Epithelial cell of proximal tubule (primary cell): ENCODE measurements at places on chromosomes 7 and 10.

GRCh38 chr7:101725921-101726320 is 91.5 kb upstream of the CUX1 start:
- no peak for DNase-seq

GRCh38 chr10:5488272-5489161 is 10.9 kb downstream of the CALML5 start:
- no peak for DNase-seq

GRCh38 chr7:49037346-49038210 is 113.2 kb downstream of the CDC14C start:
- DNase-seq = no peak

- no peak for DNase-seq
Measured at GRCh38 chr7:22783421-22783820, 39.2 kb downstream of the TOMM7 start.

- DNase-seq = no peak
Measured at GRCh38 chr7:113371416-113372043, 253.2 kb upstream of the SMIM30 start.

GRCh38 chr7:135480966-135481597 is 28.8 kb downstream of the CNOT4 start:
- DNase-seq = no peak

DNA sequence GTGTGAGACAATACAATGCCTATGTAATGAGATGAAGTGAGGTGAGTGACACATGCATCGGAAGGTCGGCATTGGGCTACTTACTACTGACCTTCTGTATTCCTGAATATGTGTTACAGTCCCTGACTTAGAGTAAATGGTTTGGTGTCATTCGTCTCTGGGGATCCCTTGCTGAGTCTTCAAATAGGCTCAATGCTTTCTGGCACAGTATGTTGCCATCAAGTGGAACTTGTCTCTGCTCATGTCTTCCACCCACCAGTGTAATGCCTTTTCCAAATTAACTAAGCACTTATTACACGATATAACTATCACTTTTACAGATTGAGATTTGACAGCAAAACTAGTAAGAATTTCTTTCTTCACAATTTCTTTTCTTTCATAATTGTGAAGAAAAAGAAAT is 10.9 kb downstream of the CUL2 start:
- DNase-seq = no peak

GRCh38 chr7:101919363-101920115 is 102.1 kb downstream of the CUX1 start:
- DNase-seq = no peak

GRCh38 chr7:130345136-130345535 is 520 bp downstream of the CPA5 start:
- DNase-seq = no peak

GRCh38 chr10:77537720-77538373 is 99.8 kb downstream of the KCNMA1 start:
- DNase-seq = no peak

DNA sequence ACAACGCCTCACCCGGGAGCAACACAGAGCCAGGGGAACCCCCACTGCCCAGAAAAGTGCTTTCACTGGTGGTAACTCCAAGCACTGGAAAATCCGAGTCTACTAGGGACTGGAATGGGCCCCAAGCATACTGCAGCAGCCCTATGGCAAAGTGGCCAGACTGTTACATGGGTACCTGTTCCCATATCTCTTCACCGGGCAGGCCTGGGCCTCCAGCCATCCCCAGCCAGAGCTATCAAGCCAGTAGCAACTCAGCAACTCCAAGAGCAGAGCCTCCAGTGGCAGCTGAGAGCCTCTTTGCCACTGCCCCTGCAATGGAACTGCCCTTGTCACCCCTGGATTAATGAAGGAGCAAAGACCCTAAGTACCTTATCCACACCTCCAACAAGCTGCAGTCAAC is 73.5 kb downstream of the HBP1 start:
- no peak for DNase-seq

- no peak for DNase-seq
Measured at GRCh38 chr10:131810805-131811629, 89.8 kb upstream of the PPP2R2D start.

- no peak for DNase-seq
Measured at GRCh38 chr7:100881136-100881535, 6.2 kb downstream of the SRRT start.

GRCh38 chr10:89210794-89211425 is 3.8 kb upstream of the CH25H start:
- no peak for DNase-seq

DNA sequence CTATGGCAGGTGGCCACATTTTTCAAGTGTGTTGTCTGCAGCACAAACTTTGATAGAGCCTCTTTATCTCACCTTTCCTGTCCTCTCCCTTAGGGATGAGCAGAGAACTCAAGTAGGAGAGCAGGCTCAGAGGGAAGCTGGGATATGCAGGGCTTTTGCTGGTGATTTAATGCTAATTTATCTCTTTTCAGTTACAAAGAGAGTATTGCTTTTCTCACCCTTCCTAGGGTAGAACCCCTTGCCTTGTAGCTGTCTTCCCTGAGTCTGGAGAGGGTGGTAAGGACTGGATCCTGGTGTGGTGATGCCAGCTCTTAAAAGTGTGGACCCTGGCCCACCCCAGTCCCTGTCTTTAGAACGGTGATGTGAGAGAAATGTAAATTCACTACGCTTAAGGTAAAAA is 1061.4 kb downstream of the TYW1 start:
- no peak for DNase-seq

- no peak for DNase-seq
Measured at GRCh38 chr10:114925587-114926586, 12.1 kb upstream of the TRUB1 start.

- DNase-seq = peak; percentile 47
Measured at GRCh38 chr10:99685597-99685967, 26.3 kb downstream of the ENTPD7 start.

DNA sequence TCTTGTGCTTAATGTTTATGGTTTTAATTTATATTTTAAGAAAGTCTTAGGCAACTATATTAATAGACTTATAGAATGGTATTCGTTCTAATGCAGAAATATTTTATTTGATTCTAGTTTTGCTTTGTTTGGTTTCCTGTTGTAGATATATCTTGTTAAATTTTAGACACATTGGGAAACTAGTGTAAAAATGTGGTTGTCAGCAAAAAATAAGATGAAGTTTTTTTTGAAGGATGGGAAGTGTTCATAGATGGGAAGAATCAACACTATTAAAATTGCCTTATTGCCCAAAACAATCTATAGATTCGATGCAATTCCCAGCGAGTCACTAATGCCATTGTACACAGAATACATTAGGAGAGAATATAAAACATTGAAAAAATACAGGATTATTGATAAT is 278.9 kb downstream of the ZWINT start:
- DNase-seq = no peak

DNA sequence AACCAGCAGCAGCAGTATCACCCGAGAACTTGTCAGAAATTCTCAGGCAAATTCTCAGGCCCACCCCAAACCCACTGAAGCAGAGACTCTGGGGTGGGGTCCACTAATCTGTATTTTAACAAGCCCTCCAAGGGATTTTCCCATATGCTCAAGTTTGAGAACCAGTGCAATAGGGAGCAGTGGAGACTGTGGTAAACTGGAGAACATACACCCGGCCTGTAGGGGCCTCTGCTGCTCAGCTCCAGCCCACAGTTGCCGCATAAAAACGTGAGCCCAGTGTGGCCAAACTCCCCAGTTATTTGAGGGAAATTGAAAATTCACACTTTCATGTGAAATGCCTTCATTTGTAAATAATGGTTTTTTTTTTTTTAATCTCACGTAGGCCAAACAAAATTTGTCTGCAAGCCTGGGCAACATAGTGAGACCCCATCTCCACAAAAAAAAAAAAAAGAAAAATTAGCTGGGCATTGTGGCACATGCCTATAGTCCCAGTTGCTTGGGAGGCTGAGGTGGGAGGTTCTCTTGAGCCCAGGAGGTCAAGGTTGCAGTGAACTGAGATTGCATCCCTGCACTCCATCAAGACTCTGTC is 97.6 kb upstream of the ZMIZ1 start:
- DNase-seq = no peak

DNA sequence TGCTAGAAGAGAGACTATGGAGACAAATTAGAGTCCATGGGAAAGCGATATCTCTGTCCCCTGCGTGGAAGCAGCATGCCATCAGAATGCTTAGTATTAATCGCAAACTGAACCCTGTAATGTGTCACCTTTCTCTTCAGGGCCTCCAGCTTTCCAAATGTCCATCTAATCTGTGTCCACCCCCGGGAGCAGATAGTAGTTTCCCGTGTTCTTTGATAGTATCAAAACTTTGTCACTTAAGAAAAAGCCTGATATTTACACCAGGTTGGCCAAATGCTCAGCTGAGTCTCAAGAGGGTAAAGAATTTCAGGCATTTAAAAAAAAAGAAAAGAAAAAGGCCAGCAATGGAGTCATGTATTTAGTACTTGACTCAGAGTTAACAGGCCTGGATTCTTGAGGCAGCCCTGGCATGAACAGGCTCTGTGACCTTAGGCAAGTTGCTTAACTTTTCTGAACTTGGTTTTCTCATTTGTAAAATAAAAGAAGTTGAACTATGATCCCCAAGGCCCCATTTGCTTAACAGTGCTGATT is 10.4 kb upstream of the GSAP start:
- no peak for DNase-seq

DNA sequence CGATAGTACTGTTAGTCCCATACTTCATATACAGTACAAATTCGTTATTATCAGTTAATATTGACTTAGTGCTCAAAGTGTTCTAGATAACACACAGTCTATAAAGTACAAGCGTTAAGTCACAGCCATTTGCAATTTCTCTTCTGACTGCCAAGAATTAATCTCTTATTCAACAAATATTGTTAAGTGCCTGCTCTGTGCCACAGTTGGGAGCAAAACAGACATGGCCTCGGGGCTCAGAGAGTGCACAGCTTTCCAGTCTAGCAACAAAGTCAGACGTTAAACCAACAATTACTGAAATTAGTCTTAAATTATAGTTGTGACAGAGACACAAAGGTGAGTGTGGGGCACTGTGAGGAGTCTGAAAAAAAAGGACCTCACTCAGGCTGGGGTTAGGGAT is 113.0 kb upstream of the DPP6 start:
- DNase-seq = no peak

DNA sequence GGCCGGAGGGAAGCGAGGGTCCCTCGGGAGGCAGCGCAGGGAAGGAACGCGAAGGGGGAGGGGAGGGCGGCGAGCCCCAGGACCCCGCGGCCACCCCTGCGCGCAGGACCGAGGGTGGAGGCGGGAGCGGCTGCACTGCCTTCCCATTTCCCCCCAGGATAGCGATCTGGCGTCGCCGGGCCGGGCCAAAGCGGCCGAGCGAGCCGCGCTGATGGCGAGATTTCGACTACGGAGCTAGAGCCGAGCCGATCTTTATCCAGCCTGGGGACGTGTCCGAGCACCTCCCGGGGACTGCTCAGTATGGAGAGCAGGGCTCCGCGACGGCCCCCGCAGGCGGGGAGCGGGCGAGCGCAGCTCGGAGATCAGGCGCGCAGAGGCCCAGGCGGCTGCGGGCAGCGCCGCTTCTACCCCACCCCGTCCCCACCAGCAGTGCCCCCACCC is 590 bp upstream of the CRTAC1 start:
- DNase-seq = no peak

DNA sequence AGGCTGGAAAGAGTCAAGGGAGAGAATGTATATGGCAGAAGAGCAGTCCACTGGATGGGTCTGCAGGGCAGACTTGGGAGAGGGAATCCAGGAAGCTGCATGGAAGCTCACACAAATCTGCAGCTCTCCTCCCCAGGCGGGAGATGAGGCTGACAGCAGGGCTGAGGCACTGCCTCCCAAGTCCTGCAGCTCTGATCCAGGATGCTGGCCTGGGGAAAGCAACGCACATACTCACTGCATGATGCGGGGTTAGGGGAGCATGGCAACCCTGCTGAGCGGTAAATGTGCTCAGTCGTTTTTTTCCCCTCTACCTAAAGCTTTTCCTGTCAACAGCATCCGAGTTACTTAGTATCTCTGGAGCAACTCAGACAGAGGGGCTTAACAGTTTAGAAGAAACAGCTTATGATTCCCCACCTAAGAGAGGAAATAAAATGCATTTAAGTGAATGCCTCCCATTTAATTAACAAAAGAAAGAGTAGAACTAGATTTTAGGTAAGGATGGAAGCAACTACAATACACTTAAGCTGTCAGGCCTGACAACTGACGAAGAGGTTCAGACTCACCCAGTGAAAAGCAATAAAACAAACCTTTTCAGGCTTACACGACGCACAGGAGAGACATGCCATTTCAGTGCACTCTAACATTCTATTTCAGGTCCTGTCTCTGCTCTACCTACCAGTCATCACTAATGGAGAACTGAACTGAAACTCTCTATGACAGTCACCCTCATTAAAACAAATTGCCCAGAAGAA is 37.0 kb downstream of the CHCHD3 start:
- DNase-seq = no peak

DNA sequence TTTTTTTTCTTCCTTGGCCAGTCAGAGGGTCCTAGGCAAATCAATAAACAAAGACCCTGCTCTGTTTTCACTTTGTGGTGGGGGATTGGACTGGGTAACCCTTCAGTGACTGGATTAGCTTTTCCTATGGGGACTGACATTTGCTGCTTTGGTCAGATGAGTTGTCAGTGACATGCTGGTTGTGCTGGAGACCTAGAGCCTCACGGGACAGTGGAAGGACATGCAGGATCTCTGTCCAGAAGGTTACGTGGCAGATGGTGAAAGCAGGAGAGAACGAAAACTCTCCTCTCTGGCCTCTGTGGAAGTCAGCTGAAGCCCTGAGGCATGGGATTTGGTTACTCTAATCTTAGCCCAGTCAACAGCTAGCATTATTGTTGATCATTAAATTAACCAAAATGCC is 90.0 kb upstream of the BMPER start:
- DNase-seq = no peak

GRCh38 chr10:30387646-30388243 is 38.7 kb upstream of the MTPAP start:
- no peak for DNase-seq

DNA sequence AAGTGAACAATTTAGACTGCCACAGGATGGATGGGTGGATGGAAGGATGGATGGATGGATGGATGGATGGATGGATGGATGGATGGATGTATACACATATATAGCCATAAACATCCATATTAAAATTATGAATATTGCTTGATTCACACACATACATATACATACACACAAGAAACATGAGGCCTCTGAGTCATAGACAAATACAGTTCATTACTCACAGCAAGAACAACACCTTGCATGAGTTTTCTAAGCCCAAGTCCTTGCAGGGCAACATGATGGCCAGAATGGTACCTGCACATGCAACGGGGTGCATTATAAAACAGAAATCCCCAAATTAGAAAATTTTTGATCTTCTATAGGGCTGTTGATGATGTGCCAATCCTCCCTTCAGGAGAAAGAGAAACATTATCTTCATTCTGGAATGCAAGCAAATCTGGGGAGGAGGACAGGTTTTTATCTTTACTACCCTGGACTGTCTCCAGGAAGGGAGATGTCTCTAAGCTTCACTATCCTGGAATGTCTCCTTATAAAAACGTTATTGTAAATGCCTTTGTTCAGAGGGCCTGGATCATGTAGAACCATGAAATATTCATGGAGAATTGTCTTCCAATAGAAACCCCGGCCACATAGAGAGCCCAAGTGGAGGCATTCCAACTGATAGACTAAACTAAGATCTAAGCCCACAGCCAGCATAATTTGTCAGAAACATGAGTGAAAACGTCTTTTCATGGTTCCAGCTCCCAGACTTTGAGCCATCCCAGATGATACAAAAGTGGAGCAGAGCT is 238.6 kb upstream of the LRRN3 start:
- DNase-seq = no peak

- DNase-seq = no peak
Measured at GRCh38 chr7:28627896-28628295, 215.6 kb downstream of the CREB5 start.
